A673 (cell line): ENCODE measurements at places on chromosomes 4 and X. TPM values are rescaled to one million over a fixed set of nuclear protein-coding genes. Genes with fewer than 3 reads are reported as not detected.

DNA sequence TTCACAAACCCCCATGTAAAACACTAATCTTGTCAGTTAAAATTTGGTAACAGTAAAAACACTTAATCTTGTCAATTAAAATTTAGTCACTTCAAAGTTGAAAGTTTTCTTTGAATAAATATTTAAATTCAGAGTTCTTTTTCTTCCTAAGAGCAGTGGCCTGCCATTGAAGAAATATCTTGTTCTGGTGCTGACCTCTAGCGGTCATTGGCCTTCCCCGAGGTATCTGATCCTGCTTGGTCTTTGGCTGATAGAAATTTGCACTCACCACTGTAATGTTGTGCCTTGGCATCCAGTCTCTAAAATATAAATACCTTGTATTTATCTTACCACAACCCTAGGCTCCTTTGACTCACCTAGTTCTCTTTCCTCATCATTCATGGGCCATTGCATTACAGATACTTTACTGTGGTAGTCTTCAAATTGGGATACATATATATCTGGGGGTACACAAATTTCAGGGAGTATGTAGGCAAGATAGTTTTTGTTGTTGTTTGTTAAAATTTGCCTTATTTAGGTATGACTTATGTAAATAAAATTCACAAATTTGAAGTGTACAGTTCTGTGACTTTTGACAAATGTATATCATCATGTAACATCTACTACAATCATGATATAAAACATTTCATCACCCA is 6.7 kb upstream of the ART3 start:
- no peaks in the 10 kb centered on the region for H3K36me3 ChIP-seq
- H3K27me3 ChIP-seq = no peaks in the 10 kb centered on the region
- H3K4me1 ChIP-seq = no peaks in the 10 kb centered on the region

H2AZ1 gene
- 1,005 and 1,095 TPM in 2 replicates for total RNA-seq

DNA sequence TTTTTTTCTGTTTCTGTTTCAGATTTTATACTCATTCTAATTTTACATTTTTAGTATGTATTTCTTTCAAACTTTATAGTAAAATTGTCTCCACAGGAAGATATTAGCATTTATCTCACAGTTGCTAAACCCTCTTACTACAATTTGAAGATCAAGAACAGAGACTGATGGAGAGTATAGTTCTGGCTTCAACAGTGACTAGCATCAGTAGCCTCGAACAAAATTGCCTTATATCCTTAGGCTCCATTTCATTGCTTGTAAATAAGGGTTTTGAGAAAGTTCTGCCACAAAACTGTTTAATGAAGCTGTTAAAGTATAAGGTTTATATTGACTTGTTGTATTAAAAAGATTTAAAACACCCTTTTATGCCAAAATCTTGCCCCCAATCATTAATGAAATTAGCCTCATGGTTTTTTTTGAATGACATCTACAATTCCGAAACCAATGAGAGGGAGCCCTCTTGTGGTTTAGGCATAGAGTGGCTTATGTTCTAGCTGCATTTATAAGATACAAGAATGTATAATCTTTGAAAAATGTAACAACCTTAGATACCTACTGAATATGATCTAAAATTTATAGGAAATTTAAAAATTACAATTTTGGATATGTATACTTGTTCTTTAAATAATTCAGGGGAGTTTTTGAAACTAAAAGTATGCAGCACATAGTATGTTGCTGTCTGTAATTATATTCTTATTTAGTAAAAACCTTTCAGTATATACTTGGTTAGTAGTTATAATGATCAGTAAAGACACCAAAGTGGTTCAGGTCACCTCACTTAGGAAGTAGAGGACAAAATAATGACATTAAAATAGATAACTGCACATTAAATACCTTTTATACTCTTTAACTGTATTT is 109.8 kb upstream of the HPGD start:
- peaks cover 7% of the 10 kb centered on the region for H3K4me1 ChIP-seq
- H3K27me3 ChIP-seq = no peaks in the 10 kb centered on the region
- no peak overlapping the region for H3K27ac ChIP-seq

STATH gene
- total RNA-seq = not detected in 2 replicates

DNA sequence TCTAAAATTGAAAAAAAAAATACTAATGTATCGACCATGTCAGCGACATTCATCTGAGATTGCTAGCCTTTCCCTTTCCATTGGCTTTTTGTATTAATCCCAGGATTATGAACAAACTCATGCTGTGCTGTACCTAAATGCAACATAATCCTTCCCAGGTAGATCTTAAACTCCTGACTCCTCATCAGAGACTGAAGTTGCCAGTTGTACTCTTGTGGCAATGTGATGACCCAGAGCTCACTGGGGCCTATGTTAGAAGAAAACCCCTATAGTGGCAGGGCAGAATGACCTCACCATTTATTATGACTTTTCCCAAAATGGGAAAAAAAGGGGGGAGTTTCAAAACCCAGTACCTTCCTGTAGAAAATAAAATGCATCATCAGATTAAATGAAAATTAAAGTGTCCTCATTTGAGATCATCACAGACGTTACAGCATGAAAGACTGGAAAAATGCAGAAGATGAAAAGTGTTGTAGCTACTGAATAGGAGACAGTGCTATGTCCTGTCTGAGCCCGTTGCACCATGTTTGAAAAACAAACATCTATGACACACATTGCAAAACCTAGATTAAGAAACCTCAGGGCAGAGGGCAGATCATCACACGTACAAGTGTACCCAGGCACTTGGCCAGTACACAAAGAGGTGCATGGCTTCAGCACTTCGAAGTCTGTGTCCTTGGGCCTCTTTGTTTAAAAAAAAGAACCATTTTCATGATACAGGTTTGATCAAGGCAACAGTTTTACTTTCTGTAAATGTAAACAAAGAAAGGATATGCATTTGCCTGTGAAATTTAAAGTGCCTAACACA is 6.8 kb upstream of the ACSL4 start:
- no peaks in the 10 kb centered on the region for H3K27me3 ChIP-seq
- H3K4me3 ChIP-seq = no peak overlapping the region
- no peak overlapping the region for H3K27ac ChIP-seq

- no peaks in the 10 kb centered on the region for H3K27me3 ChIP-seq
- H3K4me3 ChIP-seq = no peak overlapping the region
- no peak for DNase-seq
- no peak overlapping the region for H3K27ac ChIP-seq
- H3K36me3 ChIP-seq = peaks cover 17% of the 10 kb centered on the region
- no peaks in the 10 kb centered on the region for H3K4me1 ChIP-seq
Observed at GRCh38 chrX:119878740-119879139, 7.1 kb downstream of the NDUFA1 start.

- no peaks in the 10 kb centered on the region for H3K4me1 ChIP-seq
- no peaks in the 10 kb centered on the region for H3K27me3 ChIP-seq
- no peaks in the 10 kb centered on the region for H3K36me3 ChIP-seq
- no peak overlapping the region for H3K4me3 ChIP-seq
Observed at GRCh38 chr4:113288257-113288656, 238.8 kb downstream of the ANK2 start.

- H3K36me3 ChIP-seq = no peaks in the 10 kb centered on the region
- no peaks in the 10 kb centered on the region for H3K4me1 ChIP-seq
- peaks cover 64% of the 10 kb centered on the region for H3K27me3 ChIP-seq
- no peak for DNase-seq
- no peak overlapping the region for H3K27ac ChIP-seq
Observed at GRCh38 chr4:46392421-46392820, 2.5 kb upstream of the GABRA2 start.

DNA sequence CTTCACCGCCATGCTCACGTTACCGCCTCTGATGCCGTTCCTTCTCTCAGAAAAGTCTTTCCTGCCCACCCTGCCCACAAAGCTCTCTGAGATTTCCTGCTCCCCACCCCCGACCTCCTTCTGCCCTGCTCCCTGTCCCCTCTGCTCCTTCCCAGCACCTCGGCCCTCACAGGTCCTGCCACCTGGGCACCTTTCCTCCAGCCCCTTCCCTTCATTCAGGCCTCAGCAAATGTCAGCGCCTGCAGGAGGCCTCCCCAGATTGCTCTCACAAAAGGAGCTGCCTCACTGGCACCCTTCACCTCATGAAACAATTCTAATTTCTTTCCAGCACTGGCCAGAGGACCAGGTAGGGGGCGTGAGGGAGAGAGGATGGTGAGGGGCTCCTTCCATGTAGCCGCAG is 33.6 kb upstream of the MXD4 start:
- no peaks in the 10 kb centered on the region for H3K36me3 ChIP-seq
- H3K4me3 ChIP-seq = no peak overlapping the region
- DNase-seq = no peak
- H3K27me3 ChIP-seq = no peaks in the 10 kb centered on the region

GLRA2 gene
- total RNA-seq = not detected in 2 replicates

GRCh38 chrX:10076765-10077164 is 80.0 kb upstream of the CLCN4 start:
- H3K4me1 ChIP-seq = peaks cover 7% of the 10 kb centered on the region
- no peaks in the 10 kb centered on the region for H3K27me3 ChIP-seq
- no peak for DNase-seq
- no peak overlapping the region for H3K27ac ChIP-seq
- no peaks in the 10 kb centered on the region for H3K36me3 ChIP-seq

SLIT2 gene
- total RNA-seq = 59.7 and 70.6 TPM in 2 replicates

- H3K36me3 ChIP-seq = no peaks in the 10 kb centered on the region
- no peaks in the 10 kb centered on the region for H3K4me1 ChIP-seq
- H3K4me3 ChIP-seq = no peak overlapping the region
- no peaks in the 10 kb centered on the region for H3K27me3 ChIP-seq
- DNase-seq = peak; percentile 10
Observed at GRCh38 chr4:67103001-67103747, 442.1 kb downstream of the CENPC start.

TCEAL6 gene
- total RNA-seq = not detected in 2 replicates

DNA sequence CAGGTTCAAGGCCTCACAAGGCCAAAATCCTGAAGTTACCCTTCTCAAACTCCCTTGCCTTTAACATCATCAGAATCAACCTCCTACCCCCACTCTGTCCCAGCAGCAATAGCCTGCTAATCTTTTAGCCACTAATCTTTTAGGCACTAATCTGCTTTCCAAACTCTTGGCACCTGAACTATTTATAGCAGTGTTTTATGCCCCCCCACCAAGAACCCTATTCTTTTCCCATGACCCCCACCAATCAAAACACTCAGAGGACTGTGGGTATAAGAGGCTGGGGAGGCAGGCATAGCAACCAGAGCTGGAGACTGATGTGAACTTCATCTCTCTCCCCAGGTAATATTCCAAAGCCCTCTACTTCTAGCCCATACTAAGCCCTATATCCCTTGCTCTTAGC is at the start of gene ARR3:
Gene ARR3, plus strand, starts transcription at position 301 of the 400 bp plus-strand sequence. CDS start 1,052 bp downstream, outside the sequence.
- no peaks in the 10 kb centered on the region for H3K4me1 ChIP-seq
- DNase-seq = no peak
- H3K27ac ChIP-seq = no peak within 1 kb of the TSS
- peaks cover 4% of the 10 kb centered on the region for H3K27me3 ChIP-seq

DACH2 gene
- not detected in 2 replicates for total RNA-seq

SSX1 gene
- total RNA-seq = not detected in 2 replicates

DNA sequence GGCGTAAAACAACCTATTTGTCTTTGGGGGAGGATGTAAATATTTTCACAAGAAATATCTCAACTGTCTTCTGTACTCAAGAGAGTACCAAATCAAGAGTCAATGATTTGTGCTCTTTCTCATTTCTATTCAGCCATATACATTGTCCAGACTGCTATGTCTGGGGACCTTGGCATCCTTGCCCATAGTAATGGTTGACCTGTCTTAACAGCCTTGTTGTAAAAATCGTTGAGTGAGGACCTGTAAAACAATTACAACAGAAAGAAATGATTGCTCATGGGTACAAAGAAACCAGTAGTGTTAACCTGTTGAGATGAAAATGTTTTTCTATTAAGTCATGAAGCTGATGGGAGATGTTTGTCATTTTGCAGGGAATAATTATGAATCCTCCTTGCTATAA is 56.6 kb downstream of the LNX1 start:
- DNase-seq = no peak
- H3K4me3 ChIP-seq = no peak overlapping the region
- no peaks in the 10 kb centered on the region for H3K27me3 ChIP-seq
- H3K4me1 ChIP-seq = no peaks in the 10 kb centered on the region

DNA sequence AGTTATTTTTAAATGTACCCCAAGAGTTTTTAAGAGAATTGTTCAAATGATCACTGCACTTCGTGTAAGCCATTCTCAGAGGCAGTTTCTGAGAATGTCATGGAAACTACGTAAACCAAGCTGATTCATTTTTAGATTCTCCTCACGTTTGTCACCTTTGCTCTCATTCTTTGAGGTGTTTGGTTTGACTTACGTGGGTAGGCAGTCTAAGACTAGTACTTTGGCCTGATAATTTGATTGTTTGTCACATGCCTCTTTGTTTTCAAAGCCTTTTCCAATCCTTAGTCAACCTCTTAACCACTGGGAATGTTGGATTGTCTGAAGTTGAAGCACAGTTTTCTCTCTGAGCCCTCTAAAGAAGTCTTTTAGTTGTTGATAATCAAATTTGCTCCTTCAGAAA is 10.5 kb downstream of the SEPTIN11 start:
- no peaks in the 10 kb centered on the region for H3K36me3 ChIP-seq
- DNase-seq = no peak
- H3K4me3 ChIP-seq = no peak overlapping the region
- no peak overlapping the region for H3K27ac ChIP-seq
- no peaks in the 10 kb centered on the region for H3K27me3 ChIP-seq

- H3K36me3 ChIP-seq = no peaks in the 10 kb centered on the region
- no peaks in the 10 kb centered on the region for H3K4me1 ChIP-seq
- no peaks in the 10 kb centered on the region for H3K27me3 ChIP-seq
- H3K27ac ChIP-seq = no peak overlapping the region
Observed at GRCh38 chrX:19721726-19722370, 165.6 kb downstream of the SH3KBP1 start.

DNA sequence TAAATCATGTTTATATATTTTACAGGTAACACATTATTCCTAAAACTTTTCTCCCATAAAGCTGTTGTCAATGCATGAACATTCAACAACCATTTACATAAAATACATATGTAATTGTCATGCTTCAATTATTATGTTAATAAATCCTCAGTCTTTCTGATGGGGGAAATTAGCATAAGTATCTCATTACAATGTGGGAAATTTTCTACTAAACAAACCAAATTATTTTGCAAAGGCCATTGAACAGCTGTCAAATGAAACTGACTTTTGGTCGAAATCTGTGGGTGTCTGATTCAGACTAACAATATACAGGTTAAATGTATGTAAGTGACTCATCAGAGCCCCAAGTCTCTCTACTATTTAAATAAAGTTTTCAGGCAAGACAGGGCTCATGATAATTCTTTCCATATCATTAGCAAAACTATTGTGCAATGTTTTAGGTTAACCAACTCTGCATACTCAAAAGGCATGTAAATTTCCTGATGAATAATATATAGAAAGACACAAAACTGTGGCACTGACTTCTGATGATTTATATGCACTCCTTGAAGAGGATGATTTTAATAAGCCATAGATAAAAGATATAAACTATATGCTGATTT is 795.3 kb upstream of the AADAT start:
- H3K27ac ChIP-seq = no peak overlapping the region
- H3K27me3 ChIP-seq = no peaks in the 10 kb centered on the region
- H3K36me3 ChIP-seq = no peaks in the 10 kb centered on the region
- H3K4me3 ChIP-seq = no peak overlapping the region

SEPTIN11 gene
- 121 and 125 TPM in 2 replicates for total RNA-seq
